ENCODE measurements at places on chromosomes 2 and 18. TPM values are rescaled to one million over a fixed set of nuclear protein-coding genes. Genes with fewer than 3 reads are reported as not detected.

Gene OTX1
- total RNA-seq: not detected

Gene HAUS1
- 16.7 TPM for total RNA-seq

Gene ATOH8
- total RNA-seq: not detected

Gene PLGLB1
- 11.3 TPM for total RNA-seq

Gene ANTXR1
- total RNA-seq: 0.62 TPM

Gene ARHGAP28
- not detected for total RNA-seq

Gene CXCR4
- total RNA-seq: 1,514 TPM

Gene C2orf72
- total RNA-seq: 0.20 TPM

Gene CYTIP
- total RNA-seq: 264 TPM
